ENCODE measurements at places on chromosomes 12 and 14. TPM values are rescaled to one million over a fixed set of nuclear protein-coding genes. Genes with fewer than 3 reads are reported as not detected.

Gene KRT81
- total RNA-seq, result not detected

- no peak overlapping the region for H3K4me3 ChIP-seq
- H3K36me3 ChIP-seq, result no peaks in the 10 kb centered on the region
- no peaks in the 10 kb centered on the region for H3K27me3 ChIP-seq
- H3K27ac ChIP-seq, result no peak overlapping the region
- no peaks in the 10 kb centered on the region for H3K4me1 ChIP-seq
- DNase-seq, result no peak
These were observed 62.4 kb downstream of the PRKAB1 start for GRCh38 chr12:119730381-119730780.

GRCh38 chr14:101507836-101508150 is 53.5 kb upstream of the DIO3 start:
- H3K27me3 ChIP-seq, result no peaks in the 10 kb centered on the region
- no peak overlapping the region for H3K4me3 ChIP-seq
- no peak overlapping the region for H3K27ac ChIP-seq
- DNase-seq, result no peak
- no peaks in the 10 kb centered on the region for H3K4me1 ChIP-seq
- H3K36me3 ChIP-seq, result no peaks in the 10 kb centered on the region

GRCh38 chr12:89907659-89908058 is 199.0 kb upstream of the ATP2B1 start:
- no peak overlapping the region for H3K27ac ChIP-seq
- no peaks in the 10 kb centered on the region for H3K4me1 ChIP-seq
- no peak overlapping the region for H3K4me3 ChIP-seq
- DNase-seq, result no peak
- H3K36me3 ChIP-seq, result no peaks in the 10 kb centered on the region

DNA sequence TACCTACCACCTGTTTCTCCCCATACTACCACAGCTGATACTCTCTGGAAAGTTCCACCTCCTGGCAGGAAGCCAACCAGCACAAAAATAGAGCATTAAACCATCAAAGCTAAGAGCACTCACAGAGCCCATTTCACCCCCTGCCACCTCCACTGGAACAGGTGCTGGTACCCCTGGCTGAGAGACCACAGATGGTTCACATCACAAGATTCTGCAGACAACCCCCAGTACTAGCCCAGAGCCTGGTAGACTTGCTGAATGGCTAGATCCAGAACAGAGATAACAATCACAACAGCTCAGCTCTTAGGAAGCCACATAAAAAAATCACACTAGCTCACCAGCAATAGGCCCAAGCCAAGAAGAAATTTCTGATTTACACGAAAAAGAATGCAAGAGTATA is 855.2 kb downstream of the FSCB start:
- no peak overlapping the region for H3K27ac ChIP-seq
- H3K27me3 ChIP-seq, result no peaks in the 10 kb centered on the region
- no peaks in the 10 kb centered on the region for H3K36me3 ChIP-seq
- no peak overlapping the region for H3K4me3 ChIP-seq

DNA sequence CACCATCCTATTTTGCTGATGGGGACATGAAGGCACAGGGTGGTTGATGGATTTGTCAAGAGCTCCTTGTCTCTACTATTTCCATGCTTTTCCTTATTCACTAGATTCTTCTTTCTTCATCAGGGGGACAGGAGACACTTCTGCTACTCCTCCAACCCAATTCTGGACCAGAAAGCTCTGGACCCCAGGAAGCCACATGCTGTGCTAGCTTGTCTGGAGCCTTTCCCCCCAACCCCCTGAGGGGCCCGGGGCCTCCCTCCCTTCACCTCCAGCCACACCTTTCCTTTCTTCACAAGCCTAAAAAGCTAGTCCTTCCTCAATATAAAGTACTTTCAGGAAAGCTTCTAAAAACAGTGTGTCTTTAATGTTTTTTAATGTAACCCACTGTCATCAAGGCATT is 75.1 kb upstream of the CAPRIN2 start:
- H3K27me3 ChIP-seq, result no peaks in the 10 kb centered on the region
- no peak for DNase-seq
- no peaks in the 10 kb centered on the region for H3K4me1 ChIP-seq
- H3K4me3 ChIP-seq, result no peak overlapping the region
- no peak overlapping the region for H3K27ac ChIP-seq
- no peaks in the 10 kb centered on the region for H3K36me3 ChIP-seq
